Gastrocnemius medialis (tissue), 4 donors: ENCODE measurements at places on chromosomes 5 and 9. TPM values are rescaled to one million over a fixed set of nuclear protein-coding genes. Genes with fewer than 3 reads are reported as not detected.

IL4 gene
- total RNA-seq = not detected

TDRD7 gene
- total RNA-seq = 3.8 TPM

DNA sequence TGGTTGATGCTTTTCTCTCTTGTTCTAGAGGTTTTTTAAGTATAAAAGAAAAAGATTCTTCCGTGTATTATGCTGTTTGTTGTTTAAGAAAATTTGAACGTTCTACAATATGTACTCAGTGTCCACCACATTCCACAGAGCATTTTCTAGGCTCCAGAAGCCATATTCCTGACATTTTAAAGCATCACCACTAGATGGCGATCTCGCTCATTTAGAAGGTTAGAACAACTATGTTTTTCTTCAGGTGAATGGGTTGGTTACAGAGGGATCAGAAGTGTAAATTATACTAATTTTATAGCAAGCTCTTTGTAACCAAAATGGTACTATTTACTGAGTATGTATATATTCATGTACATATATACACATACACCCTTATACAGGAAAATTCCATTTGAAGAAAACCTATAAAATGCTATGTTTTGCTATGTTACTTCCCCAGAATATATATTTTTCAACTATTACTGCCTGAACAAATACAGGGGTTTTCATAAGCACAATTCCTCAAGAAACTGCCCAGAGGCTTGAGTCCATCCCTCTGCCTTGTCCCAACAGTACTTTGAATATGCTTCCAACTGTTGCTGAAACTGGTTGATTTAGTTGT lies 284.3 kb downstream of the CCDC171 start:
- H3K27ac ChIP-seq = no peak overlapping the region
- H3K27me3 ChIP-seq = no peaks in the 10 kb centered on the region
- no peaks in the 10 kb centered on the region for H3K36me3 ChIP-seq

- H3K4me1 ChIP-seq = no peaks in the 10 kb centered on the region
- no peaks in the 10 kb centered on the region for H3K36me3 ChIP-seq
- no peak overlapping the region for H3K27ac ChIP-seq
Measured at GRCh38 chr5:751496-751895, 33.0 kb downstream of the ZDHHC11B start.

DNA sequence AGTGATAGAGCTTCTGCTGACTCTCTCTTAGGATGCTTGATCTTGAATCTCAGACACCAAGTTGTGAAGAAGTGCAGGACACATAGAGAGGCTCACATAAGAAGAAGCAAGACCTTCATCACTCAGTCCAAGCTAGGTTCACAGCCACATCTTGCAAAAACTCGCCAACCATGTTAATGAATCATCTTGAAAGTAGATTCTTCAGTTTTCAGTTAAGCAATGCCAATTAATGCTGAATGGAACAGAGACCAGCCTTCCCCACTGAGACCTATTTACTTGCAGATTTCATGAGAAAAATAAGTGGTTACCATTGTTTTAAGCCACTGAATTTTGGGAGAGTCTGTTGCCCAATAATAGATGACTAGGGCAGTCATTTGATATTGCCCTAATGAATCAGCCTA lies 217.7 kb upstream of the EDIL3 start:
- H3K4me1 ChIP-seq = no peaks in the 10 kb centered on the region
- no peak overlapping the region for H3K27ac ChIP-seq
- H3K27me3 ChIP-seq = no peaks in the 10 kb centered on the region
- DNase-seq = no peak
- H3K4me3 ChIP-seq = no peak overlapping the region

- H3K4me1 ChIP-seq = peaks cover 34% of the 10 kb centered on the region
- H3K4me3 ChIP-seq = peak overlapping the region; percentile 96
- H3K36me3 ChIP-seq = no peaks in the 10 kb centered on the region
- H3K27me3 ChIP-seq = no peaks in the 10 kb centered on the region
- H3K27ac ChIP-seq = peak overlapping the region; percentile 92
Measured at GRCh38 chr5:31531543-31531887, 378 bp downstream of the DROSHA start.

GRCh38 chr5:178214160-178214803 lies 9.9 kb downstream of the HNRNPAB start:
- H3K27me3 ChIP-seq = no peaks in the 10 kb centered on the region
- H3K27ac ChIP-seq = no peak overlapping the region
- H3K36me3 ChIP-seq = peaks cover 86% of the 10 kb centered on the region
- H3K4me1 ChIP-seq = peaks cover 17% of the 10 kb centered on the region
- no peak for DNase-seq

- DNase-seq = no peak
- H3K4me3 ChIP-seq = peak overlapping the region; percentile 38
- peaks cover 30% of the 10 kb centered on the region for H3K4me1 ChIP-seq
- H3K27me3 ChIP-seq = no peaks in the 10 kb centered on the region
- peaks cover 16% of the 10 kb centered on the region for H3K36me3 ChIP-seq
Measured at GRCh38 chr9:137731947-137732813, 113.4 kb downstream of the EHMT1 start.

GRCh38 chr5:93193431-93194347 lies 387.3 kb downstream of the NR2F1-AS1 start:
- H3K27me3 ChIP-seq = no peaks in the 10 kb centered on the region
- DNase-seq = no peak
- no peaks in the 10 kb centered on the region for H3K36me3 ChIP-seq

- no peaks in the 10 kb centered on the region for H3K36me3 ChIP-seq
- DNase-seq = no peak
- H3K4me3 ChIP-seq = no peak overlapping the region
Measured at GRCh38 chr9:108671794-108672193, 184.0 kb downstream of the ACTL7B start.

- H3K4me1 ChIP-seq = peaks cover 12% of the 10 kb centered on the region
- no peaks in the 10 kb centered on the region for H3K36me3 ChIP-seq
- no peak overlapping the region for H3K27ac ChIP-seq
- DNase-seq = no peak
- H3K4me3 ChIP-seq = no peak overlapping the region
Measured at GRCh38 chr5:143682929-143683386, 129.0 kb upstream of the HMHB1 start.

GRCh38 chr9:130144703-130145102 lies 27.5 kb upstream of the NCS1 start:
- DNase-seq = peak; percentile 55
- H3K27ac ChIP-seq = no peak overlapping the region
- no peaks in the 10 kb centered on the region for H3K36me3 ChIP-seq
- H3K4me1 ChIP-seq = peaks cover 6% of the 10 kb centered on the region
- no peaks in the 10 kb centered on the region for H3K27me3 ChIP-seq
- no peak overlapping the region for H3K4me3 ChIP-seq

- no peaks in the 10 kb centered on the region for H3K36me3 ChIP-seq
- H3K27me3 ChIP-seq = no peaks in the 10 kb centered on the region
- no peak overlapping the region for H3K4me3 ChIP-seq
- no peak overlapping the region for H3K27ac ChIP-seq
- H3K4me1 ChIP-seq = no peaks in the 10 kb centered on the region
Measured at GRCh38 chr5:27325513-27325912, 287.1 kb upstream of the CDH9 start.

DNA sequence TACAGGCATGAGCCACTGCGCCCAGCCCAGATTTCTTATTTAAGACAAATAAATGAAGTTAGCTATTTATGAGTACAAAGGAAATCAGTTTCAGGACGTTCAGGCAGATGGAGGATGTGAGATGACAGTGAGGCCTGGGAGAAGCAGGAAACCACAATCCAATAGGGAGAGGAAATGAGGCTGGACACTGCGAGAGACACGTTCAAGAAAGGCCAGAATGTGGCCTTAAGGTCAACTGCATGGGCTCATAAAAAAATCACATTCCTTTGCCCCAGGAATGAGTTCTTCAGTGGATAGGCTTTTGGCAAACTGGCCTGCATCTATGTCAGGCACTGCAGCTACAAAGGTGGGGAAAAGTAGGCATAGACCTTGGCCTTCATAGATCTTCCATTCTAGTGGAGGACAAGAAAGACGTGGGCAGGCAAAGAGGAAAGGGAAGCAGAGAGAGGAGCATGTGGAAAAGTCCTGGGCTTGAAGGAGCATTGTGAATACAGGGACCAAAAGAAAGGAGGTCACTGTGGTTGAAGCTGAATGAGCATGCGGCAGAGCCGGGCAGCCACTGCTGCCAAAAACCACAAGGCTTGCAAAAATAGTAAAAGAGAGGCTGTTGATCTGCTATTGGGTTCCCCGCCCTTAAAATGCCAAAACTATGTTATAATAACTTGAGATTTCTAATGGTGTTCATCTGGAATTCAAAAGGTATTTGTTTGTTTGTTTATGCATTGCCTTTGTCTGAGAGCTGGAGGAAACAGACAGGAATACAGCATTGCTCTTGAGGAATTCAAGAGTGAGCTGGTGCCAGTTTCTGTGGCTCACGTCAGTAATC lies 133.0 kb downstream of the GNA14 start:
- H3K27ac ChIP-seq = peak overlapping the region; percentile 22
- no peaks in the 10 kb centered on the region for H3K27me3 ChIP-seq
- no peak for DNase-seq
- no peaks in the 10 kb centered on the region for H3K36me3 ChIP-seq

GRCh38 chr5:665956-666711 lies 27.0 kb downstream of the TPPP start:
- H3K27me3 ChIP-seq = no peaks in the 10 kb centered on the region
- H3K27ac ChIP-seq = no peak overlapping the region
- no peaks in the 10 kb centered on the region for H3K4me1 ChIP-seq
- H3K4me3 ChIP-seq = no peak overlapping the region
